CD4-positive, alpha-beta T cell treated with Interleukin-2 at 100 ng/mL for 4 hours (primary cell): ENCODE measurements at places on chromosomes 12 and 14.
A peak's percentile ranks its signal among the peaks of the same experiment; 100 is the strongest.

GRCh38 chr12:8078398-8078797 lies 3.7 kb upstream of the NECAP1 start:
- DNase-seq: peak; percentile 76

- DNase-seq: no peak
Measured at GRCh38 chr14:21100931-21101330, at the start of gene TMEM253. Gene TMEM253, plus strand, starts transcription at chr14:21101066. Its CDS starts 278 bp downstream, at chr14:21101344.

GRCh38 chr14:101250948-101251811 lies 310.1 kb upstream of the DIO3 start:
- no peak for DNase-seq

DNA sequence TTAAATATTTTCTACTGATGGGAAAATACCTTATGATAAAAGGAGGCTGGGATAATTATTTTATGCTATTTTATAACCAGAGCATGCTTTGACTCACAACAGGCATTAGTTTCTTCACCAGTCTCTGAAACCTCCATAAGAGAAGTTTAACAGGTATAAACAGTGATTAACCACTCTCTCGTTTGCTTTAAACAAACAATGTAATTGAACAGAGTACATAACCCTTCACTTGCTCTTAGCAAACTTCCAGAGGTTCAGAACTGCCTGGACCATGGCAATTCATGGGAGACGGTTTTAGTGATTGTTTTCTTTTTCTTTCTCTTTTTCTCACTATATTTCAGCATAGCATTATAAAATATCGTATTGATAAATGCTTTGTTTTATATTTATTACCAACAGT lies 35.3 kb downstream of the CFAP251 start:
- no peak for DNase-seq

- DNase-seq: no peak
Measured at GRCh38 chr14:51677738-51678137, 26.0 kb downstream of the FRMD6 start.

GRCh38 chr12:112117685-112118084 lies 7.7 kb upstream of the TRAFD1 start:
- DNase-seq: no peak

DNA sequence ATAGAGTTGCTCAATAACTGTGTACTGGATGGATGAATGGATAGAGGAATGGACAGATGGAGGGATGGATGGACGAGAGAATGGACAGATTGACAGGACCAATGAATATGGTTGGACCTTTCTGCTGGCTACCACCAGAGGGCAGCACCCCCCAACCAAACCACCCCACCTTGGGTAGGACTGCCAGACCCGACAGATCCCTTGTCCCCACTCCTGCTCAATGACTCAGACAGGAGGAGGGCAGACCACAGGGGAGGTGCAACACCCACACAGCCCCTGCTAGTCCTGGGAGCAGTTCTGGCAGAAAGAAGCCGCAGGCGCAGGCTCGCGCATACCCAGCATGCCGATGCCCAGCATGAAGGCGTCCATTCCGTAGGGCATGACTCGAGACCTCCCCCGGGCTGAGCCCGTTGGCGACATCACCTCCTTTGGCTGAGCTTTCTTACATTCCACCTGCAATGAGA lies 12.4 kb downstream of the MSI1 start:
- peak; percentile 74 for DNase-seq

DNA sequence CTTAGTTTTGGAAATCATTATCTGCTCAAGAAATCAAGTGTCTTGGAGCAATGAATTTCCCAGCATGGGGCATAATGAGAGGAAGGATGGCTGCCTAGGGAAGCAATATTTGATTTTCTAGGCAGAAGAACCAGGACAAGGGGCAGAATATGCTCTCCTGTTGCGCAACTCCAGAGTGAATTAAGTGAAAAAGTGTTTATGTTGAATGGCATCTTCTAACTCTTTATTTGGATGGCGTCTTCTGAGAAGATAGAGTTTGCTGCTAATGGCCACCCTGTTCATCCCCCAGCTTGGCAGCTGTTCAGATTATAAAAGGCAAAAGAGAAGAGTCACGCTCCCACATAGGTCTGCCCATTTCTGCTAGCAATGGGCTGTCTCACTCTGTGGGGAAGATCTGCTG lies 1278.1 kb downstream of the AACS start:
- DNase-seq: no peak

DNA sequence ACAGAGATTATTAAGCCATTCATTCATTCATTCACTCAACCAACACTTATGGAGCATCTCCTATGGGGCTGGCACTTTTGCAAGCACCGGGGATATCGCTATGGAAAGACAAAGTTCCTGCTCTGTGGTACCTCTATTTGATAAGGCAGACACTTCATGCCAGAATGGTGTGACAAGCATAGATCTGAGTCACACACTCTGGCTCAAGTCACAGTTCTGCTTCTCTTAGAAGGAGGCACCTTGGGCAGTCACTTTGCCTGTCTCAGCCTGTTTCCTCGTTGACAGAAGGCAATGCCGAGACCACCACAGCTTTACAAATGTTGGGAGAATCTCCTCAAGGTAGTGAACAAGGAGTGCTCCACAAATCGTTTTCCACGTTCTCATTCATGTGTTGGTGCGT lies 205.2 kb downstream of the SLC41A2 start:
- DNase-seq: no peak

DNA sequence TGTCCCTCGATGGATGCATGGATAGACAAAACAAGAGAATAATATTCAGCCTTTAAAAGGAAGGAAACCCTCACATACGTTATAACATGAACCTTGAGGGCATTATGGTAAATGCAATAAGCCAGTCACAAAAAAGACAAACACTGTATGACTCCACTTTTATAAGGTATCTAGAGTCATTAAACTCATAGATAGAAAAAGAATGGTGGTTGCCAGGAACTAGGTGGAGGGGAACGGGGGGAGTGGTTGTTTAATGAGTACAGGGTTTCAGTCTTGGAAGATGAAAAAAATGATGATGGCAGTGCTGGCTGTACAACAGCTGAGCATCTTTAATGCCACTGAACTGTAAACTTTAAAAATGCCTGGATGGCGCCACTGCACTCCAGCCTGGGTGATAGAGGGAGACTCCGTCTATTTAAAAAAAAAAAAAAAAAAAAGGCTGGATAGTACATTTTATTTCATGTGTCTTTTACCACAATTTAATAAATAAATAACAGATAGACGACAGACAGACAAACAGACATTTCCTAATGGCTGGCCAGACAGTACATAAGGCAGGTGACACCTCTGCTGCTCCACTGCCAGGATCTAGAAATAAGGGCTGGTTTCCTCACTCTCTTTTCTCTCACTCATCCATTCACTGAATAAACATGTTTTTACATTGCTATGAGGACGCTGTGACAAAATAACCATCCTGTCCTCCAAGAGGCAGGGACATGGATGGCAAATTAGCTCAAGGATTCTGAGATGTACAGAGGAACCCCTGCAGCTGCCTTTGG lies 118.8 kb downstream of the FOXN3 start:
- no peak for DNase-seq

GRCh38 chr14:65433646-65434045 lies 21.1 kb downstream of the FUT8 start:
- DNase-seq: no peak

DNA sequence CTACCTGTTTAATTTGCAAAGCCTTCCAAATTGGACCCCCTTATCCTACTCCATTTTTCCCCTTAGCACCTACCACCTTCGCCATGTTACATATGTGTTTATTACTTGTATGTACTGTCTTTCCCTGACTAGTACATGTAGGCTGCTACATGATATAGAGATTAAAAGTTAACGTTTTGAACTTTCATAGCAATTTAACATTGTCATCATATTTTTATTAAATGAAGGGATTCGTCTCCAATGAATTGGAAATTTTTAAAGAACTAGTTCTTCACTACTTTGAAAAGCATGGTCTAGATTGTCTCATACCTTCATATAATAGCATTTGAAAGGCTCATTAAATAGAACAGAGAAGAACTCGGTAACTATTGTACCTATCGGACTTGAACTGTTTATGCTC lies 64.9 kb upstream of the REP15 start:
- no peak for DNase-seq

DNA sequence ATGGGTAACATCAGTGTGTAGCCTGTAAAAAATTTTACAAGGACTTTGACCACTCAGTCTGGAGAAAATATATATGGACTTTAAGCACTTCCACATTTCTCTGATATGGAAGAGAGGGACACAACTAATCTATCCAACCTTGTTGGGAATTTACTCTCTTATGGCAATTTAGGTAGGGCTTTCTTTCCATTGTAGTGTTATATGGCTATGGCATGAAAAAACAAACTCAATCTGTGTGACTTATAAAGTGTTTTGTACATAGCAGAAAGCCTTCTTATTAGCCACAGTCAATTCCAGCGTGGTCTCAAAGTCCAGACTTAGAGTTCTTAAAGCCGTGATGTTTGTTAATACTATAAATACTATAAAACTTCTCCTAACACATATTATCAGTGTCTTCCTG lies 98.3 kb downstream of the NOVA1 start:
- no peak for DNase-seq

- no peak for DNase-seq
Measured at GRCh38 chr14:65170318-65170717, 68.0 kb upstream of the MAX start.

- no peak for DNase-seq
Measured at GRCh38 chr14:73602994-73603393, 9.3 kb upstream of the ACOT6 start.
